GF-D8 (cell line): ENCODE measurements at places on chromosomes 12 and 14.

GRCh38 chr12:128111951-128112350, 155.0 kb upstream of the TMEM132C start:
- no peak for DNase-seq

DNA sequence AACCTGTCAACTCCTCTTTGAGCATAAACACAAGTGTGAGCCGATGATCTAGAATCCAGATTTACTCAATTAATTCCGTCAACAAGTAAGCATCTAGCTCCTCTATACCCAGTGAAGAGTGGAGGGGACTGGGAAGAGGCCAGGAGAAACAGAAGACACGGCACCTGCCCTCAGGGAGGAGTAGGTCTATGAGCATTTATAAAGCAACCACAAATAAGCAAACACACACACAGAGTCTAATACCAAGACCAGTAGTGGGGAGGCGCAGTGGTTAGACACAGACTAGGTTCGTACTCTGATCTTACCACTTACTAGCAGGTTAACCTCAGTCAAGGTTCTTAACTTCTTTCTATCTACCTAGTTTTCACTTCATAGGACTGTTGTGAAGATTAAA, 5.9 kb upstream of the FOXN3 start:
- no peak for DNase-seq

- DNase-seq = peak; percentile 57
Observed at GRCh38 chr12:9651265-9651729, 18.2 kb upstream of the CLEC2D start.

DNA sequence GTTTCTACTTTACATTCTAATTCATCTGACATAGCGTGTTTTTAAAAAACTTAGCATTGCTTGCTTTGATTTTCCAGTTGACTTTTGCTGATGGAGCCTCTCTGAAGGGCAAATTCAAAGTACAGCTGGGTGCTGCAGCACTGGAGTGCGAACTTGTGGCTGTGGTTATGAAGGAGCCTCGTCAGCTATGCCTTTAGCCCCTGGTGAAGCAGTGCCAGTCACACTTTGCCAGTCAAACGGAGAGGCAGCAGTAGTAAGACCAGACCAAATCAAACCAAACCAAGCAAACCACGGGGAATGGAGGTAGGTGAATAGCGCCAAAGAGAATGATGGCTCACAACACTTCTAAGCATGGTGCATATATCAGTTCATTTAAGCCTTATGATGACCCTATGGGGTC, 15.1 kb upstream of the SLC38A2 start:
- DNase-seq = no peak

- no peak for DNase-seq
Observed at GRCh38 chr12:80442426-80443222, 1.4 kb upstream of the PTPRQ start.

DNA sequence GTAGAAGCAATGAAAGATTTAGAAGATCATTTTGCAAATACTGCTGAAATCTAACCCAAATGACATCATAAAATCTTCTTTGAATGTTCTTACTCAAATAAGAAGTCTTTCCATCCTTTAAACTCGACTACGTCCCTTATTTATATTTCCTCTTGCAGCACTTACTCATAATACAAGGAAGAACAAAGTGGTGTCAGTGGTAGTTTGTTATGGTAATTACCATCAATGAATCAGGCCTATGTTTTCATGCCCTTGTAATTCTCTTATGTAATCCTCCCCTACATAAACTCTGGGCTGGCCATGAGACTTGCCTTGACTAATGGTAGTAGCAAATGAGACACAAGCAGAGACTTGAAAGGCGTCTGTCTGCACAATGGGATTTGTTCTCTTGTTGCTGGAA, 17.0 kb downstream of the EEA1 start:
- DNase-seq = no peak

- no peak for DNase-seq
Observed at GRCh38 chr12:3131129-3131528, 54.0 kb downstream of the TSPAN9 start.

DNA sequence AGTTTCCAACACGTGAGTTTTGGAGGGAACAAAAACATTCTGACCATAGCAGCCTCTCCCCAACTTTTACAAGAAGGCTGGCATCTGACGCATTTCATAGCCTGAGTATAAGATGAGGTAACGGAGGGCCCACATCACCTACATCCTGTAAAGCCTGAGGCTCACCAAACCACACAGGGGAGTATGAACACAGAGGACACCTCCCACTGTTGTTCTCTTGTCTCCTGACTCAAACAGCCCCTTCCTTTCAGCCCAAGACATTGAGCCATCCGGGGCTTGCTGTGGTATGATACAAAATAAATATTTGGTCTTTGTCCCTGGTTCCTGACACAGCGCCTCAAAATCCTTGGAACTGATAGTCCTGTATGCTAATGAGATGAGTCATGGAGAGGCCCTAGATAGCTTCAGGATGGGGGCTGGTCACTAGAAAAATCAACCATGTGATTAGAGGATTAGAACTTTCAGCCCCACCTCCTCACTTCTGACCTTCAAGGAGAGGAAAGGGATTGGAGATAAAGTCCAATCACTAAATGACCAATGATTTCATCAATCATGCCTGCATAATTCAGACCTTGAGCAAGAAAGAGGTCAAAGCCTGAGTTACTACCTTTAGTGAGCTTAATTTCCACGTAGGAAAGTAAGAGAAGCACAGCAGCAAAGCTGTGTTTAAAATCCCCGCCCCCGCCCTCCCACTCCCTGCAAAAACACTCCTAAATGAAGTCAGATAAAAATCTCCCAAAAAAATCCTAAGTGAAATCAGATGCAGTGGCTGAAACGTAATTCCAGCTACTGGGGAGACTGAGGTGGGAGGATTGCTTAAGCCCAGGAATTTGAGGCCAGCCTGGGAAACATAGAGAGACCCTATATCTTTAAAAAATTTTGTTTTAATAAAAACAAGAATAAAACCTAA, 236.4 kb downstream of the PCNX1 start:
- peak; percentile 2 for DNase-seq

GRCh38 chr12:12011880-12012260, 58.9 kb upstream of the BCL2L14 start:
- DNase-seq = no peak

DNA sequence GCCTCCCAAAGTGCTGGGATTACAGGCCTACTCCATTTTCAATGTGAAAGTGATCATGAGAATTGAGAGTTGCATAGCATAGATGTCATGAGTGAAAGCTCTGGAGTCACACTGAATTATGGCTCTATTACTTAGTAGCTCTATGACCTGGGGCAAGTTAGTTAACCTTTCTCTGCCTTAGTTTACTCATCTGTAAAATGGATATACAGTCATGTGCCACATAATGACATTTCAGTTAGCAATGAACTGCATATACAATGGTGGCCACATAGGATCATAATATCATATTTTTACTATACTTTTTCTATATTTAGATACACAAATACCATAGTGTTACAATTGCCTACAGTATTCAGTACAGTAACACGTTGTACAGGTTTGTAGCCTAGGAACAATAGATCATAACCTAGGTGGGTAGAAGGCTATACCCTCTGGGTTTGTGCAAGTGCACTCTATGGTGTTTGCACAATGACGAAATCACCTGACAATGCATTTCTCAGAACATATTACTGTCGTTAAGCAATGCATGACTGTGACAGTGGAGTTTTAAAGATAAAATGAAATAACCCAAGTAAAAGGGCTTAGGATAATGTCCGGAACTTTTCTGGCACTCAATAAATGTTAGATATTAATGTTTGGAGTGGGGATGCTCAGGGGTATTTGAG, 53.1 kb downstream of the ZFYVE26 start:
- no peak for DNase-seq

- DNase-seq = no peak
Observed at GRCh38 chr14:31037709-31038221, 11.6 kb upstream of the STRN3 start.

DNA sequence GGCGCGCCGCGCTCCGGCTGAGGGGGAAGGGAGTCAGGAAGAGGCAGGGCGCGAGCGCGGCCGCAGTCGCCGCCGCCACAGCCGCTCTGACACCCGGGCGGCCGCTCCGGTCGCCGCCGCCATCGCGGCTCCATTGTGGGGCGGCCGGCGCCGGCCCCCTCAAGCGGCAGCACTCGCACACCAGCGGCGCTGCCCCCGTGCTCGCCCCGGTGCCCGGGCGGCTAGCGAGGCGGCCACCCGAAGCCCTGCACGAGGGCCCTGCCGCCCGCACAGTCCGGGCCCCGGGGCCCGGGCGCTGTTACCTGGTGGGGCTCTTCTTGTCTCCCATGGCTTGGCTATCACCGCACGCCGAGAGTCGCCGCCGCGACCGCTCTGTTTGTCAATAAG, 202 bp downstream of the YAF2 start:
- DNase-seq = no peak

- DNase-seq = no peak
Observed at GRCh38 chr14:35107866-35108265, 13.9 kb downstream of the PPP2R3C start.

DNA sequence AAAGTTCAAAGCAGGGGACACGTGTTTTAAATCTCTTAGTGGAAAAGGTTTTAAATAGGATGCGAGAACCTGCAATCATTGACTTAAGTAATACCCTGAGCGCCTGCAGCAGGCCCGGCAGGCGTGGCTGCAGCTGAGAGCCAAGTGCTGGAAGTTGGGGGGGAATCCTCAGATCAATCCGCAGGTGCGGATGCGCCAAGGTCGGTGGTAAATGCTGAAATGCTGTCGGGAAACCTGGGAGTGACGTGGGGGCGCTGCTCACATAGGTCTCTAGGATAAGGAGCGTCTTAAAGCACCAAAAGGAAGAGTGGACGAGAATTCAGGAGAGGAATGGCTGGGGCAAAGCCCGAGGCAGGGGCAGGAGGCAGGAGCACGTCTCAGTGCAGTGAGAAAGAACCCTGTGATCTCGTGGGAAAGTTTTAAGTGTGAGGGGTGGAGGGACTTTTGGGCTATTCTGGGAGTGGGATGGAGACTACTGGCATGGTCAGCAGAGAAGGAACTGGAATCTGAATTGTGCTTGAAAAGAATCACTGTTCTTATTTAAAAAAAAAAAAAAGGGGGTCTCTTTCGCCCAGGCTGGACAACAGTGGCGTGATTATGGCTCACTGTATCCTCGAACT, 883 bp upstream of the CDCA4 start:
- no peak for DNase-seq

DNA sequence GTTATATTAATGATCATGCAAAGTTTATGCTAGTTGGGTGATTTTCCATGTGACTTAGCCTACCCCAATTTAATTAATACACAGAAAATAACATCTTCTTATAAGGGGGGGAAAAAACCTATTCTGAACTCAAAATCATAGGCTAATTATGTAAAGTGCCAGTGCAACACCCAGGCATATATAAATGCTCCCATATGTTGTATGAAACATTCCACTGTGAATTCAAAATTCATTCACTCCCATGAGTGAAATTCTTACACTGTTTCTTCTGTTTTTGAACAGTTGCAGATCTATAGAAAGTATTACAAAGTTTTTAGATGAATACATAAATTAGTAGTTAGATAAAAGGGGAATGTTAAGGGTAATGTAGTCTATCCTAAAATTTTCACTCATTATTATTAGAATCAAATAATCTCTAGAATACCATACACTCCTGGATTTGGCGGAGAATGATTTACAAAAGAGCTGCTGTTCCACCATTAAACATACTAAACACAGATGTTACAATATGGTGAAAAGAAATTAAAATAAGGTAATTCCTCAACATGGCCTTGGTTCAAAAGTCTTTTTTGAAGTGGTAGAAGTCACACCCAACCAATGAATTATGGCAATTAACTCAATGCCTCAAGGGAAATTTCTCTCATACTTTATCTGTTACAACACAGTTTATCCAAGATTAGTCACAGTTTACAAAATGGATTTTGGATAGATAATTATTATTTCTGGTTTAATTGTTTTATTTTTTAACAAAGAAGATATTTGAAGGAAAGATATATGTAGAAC, 454.1 kb upstream of the FLRT2 start:
- DNase-seq = no peak

- no peak for DNase-seq
Observed at GRCh38 chr12:108090107-108090899, 38.8 kb upstream of the WSCD2 start.

DNA sequence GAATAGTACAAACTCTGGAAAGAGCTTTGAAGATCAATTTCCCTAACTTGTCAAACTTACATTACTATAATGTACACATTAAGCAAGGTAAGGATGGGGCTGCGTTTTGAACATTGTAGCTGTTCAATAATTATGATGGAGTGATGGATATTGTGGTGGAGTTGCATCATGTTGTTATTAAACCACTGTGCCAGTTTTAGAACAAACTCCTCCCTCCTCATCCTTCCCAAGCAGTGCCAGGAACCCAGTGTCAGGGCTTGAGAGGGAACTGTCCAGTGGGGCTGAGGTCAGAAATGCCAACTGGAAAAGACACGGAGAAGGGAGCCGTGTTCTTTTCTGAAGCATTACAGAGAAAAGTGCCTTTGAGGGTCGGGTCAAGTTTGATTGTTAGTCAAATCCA, 31.9 kb upstream of the PAPOLA start:
- no peak for DNase-seq

GRCh38 chr12:115380546-115381120, 696.7 kb upstream of the TBX3 start:
- no peak for DNase-seq

DNA sequence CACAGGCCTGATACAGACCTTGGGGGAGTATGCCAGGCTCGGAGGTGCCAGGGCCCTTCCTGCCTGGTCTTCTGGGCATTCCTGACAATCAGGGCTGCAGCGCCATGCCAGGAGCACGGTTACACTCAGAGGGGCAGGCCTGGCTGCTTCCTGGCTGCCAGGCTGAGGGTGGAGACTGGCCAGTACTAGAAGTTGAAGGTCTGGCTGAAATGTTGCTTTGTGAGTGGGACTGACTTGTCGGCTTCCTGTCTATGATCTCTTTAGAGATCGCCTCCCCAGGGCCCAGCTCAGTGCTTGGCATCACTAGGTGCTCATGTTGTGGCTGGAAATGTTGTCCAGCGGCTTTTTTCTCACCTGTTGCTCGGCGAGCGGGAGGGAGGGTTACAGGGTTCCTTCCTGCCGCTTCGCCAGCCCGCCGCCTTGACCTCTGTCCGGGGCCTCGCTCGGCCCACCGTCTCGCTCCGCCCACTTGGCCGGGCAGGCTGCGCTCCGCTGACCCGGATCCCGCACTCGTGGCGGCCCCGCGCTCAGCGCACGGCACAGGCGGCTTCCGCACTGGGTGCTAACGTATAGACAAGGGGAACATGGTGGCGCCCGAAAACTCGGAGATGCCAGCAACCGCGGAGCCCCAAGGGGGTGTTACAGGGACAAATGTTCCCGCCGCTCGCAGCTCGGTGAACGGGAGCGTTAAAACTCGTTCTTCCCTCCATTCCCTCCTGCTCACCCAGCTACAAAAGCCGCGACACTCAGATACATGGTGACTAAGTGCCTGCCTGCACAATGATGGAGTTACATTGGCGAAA, 32.6 kb downstream of the PAPLN start:
- DNase-seq = no peak

GRCh38 chr12:19800884-19801283, 361.6 kb downstream of the AEBP2 start:
- no peak for DNase-seq

GRCh38 chr14:52703225-52703624, 3.8 kb upstream of the PSMC6 start:
- DNase-seq = no peak

GRCh38 chr12:34402899-34403705, 380.8 kb downstream of the ALG10 start:
- no peak for DNase-seq

GRCh38 chr14:30885840-30886740, 11.7 kb downstream of the COCH start:
- no peak for DNase-seq
